ENCODE measurements at places on chromosomes 12 and 14.

GRCh38 chr14:50059763-50060616 lies 56.4 kb downstream of the VCPKMT start:
- DNase-seq = no peak

- peak; percentile 56 for DNase-seq
Measured at GRCh38 chr14:25132732-25133422, 82.9 kb upstream of the STXBP6 start.

- DNase-seq = no peak
Measured at GRCh38 chr12:31527083-31527482, 63.9 kb downstream of the DENND5B start.

DNA sequence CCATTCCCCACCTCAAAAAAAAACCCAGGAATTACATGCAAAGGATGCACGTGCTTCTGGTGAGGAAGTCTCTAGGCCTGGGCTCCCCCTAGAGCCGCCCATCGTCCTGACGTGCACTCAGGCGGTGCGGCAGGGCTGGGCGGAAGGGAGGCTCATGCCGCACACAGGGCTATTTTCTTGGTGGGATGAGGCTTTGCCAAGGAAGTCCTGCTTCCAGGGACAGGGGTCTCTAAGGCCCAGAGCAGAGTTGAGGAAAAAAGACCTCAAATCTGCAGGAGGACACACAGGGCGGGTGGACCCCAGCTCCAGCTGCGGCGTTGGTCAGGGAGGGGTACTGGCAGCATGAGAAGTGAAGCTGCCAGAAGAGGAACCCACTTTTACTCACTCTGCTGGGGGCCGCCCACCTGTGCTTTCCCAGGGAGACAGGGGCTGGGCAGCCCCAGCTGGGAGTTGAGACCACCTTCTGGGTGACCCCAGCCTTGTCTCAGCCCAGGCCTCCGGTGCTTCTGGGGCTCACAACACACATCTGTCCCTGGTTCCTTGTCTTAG lies 4.2 kb downstream of the RHOF start:
- no peak for DNase-seq

DNA sequence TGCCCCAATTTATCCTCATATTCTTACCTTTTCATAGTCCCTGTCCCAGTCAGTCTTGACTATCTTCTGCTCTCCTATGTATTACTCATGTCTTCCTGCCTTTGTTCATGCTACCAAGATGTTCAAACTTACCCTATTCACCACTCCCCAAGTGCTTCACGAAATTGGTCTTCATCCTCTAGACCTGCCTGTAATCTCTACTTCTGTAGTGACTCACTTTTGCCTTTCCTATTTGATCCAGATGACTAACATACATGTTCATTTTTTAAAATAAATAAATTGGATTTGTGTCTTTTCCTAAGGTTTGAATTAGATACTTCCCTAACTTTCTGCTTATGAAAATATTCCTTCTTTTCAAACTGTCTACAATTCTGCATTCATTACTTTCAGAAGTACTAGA lies 107.7 kb upstream of the PPM1H start:
- no peak for DNase-seq

- DNase-seq = no peak
Measured at GRCh38 chr12:65496617-65497016, 218.1 kb downstream of the MSRB3 start.

DNA sequence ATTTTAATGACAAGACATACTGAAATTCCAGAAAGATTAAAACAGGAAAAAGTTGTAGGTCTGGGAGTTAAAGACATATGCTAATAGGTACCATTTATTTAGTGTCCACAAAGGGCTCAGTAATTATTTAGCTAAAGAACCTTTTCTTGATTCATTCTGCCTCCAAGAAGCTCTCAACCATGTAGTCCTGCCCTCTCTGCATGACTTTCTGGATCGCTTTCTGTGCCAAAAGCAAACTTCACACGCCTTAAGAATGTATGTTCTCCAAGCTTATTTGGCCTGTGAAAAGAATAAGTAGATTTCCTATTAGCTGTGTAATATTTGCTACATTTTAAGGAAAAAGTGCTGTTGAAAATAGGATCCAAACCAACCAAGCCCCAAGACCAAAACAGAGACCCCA lies 291.7 kb downstream of the C12orf75 start:
- no peak for DNase-seq

- DNase-seq = peak; percentile 43
Measured at GRCh38 chr12:117155278-117156060, 34.8 kb downstream of the FBXO21 start.

GRCh38 chr14:88848571-88848970 lies 24.1 kb downstream of the TTC8 start:
- DNase-seq = no peak

- no peak for DNase-seq
Measured at GRCh38 chr12:22437031-22437806, 102.7 kb upstream of the ST8SIA1 start.

- peak; percentile 73 for DNase-seq
Measured at GRCh38 chr14:71142375-71143038, 235.2 kb downstream of the PCNX1 start.

DNA sequence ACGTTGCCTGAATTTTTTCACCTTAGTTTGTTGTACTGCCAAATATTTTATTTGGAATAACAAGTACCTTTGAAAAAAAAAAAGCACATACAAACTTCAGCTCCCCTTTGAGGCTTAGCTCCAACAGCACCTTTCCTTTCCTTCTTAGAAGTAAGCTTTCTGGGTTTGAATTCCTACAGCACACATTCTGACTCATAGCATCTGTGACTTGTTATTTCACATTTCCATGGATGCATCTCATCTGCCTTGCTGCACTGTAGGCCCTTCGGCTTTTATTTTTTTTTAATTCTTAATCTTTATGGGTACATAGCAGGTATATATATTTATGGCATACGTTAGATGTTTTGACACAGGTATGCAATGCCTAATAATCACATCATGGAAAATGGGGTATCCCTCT lies 7.2 kb downstream of the LGALS3 start:
- no peak for DNase-seq

DNA sequence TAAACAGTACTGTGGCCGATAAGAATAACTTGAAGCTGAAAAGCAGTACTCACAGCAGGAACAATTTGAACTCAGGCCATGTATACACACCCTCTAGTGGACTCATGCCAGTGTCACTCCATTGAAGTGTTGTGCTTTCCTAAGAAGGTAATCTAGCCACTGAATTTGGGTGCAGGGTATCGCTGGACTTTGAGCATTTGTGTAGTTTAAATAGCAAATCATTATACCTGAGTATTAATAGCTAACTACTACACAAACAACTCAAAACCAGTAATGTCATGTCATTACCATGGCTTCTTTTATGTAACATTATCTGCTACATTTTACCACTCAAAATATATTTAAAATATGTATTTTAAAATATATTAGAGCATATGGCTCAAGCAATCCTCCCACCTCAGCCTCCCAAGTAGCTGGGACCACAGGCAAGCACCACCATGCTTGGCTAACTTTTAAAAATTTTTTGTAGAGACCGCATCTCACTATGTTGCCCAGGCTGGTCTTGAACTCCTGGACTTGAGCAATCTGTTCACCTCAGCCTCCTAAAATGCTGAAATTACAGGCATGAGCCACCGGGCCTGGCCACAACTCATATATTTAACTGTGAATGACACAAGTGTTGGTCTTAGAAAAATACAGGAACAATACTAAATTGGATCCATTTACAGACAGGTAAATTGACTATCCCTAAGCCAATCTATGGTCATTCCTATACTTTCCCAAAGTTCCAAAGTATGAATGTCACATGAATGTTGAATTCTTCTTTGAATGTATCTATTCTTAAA lies 25.6 kb upstream of the ARID4A start:
- DNase-seq = no peak

- DNase-seq = no peak
Measured at GRCh38 chr12:8143261-8143660, 13.6 kb upstream of the ZNF705A start.

DNA sequence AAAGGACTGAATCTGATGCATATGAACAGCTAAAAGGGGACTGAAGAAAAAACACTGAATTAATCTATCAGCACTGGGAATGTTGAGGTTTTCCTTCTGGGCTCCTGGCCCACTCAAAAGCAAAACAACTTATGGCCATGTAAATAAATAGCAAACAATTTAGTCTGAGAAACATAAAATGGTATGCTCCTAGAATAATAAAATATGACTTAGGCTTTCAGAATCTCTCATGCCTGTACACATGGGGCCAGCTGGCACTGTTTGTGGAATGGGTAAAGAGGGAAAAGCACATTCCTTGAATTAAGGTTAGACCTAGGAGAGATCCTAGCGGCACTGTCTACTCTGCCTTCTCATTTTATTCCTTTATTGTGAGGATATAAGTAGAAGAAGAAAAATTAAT lies 6.2 kb downstream of the KLHDC2 start:
- no peak for DNase-seq

- DNase-seq = no peak
Measured at GRCh38 chr14:105500726-105501101, 9.7 kb downstream of the TEDC1 start.

Measured in T-helper 2 cell (primary cell).